ENCODE measurements at places on chromosomes 12 and 14.

- DNase-seq = no peak
These were observed 646 bp upstream of the DNAJC22 start for GRCh38 chr12:49345825-49346658.

- DNase-seq = no peak
These were observed 308.7 kb upstream of the DIO3 start for GRCh38 chr14:101252443-101253214.

- DNase-seq = no peak
These were observed 29.0 kb downstream of the PAPLN start for GRCh38 chr14:73266317-73266716.

DNA sequence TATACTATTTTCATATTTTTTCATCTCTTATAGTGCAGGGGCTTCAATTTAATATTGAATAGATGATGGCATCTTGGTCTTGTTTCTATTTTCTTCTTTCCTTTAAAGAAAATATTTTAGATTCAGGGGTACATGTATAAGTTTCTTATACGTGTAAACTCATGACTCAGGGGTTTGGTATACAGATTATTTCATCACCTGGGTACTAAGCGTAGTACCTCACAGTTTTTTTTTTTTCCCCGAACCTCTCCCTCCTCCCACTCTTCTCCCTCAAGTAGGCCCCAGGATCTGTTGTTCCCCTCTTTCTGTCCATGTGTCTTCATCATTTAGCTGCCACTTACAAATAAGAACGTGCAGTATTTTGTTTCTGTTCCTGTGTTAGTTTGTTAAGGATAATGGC lies 172.6 kb downstream of the TMTC3 start:
- no peak for DNase-seq

GRCh38 chr12:51951843-51952722 lies 584 bp downstream of the ACVR1B start:
- DNase-seq = peak; percentile 31

- no peak for DNase-seq
These were observed 26.2 kb downstream of the ZCRB1 start for GRCh38 chr12:42299392-42300308.

DNA sequence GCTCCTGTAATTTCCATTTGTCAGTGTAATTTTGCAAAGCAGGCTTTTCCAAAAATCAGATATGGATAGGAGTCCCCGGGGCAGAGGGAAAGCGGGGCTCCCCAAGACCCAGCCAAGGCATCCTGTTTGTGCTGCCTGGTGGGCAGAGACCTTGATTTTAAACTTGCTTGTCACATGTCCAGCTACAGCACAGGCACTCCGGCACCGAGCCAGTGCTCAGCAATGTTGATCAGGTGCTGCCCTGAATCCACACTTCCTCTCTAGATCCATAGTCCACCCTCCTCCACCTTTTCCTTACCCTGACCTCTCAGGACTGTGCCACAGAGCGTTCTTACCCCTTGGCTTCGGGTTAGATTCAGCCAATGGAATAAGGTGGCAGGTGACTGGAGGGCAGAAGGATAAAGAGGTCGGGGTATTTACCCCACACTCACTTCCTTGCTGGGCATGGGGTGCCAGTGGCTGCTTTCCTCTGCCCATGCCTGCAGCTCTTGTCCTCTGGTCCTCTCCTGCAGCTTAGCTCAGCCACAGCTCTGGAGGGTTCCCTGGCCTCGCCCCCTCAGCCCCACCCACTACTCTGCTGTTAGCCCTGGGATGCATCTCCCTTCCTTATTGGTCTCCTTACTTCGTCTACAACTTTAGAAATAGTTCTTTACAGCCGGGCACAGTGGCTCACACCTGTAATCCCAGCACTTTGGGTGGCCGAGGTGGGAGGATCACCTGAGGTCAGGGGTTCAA lies 80.1 kb downstream of the IRF2BPL start:
- DNase-seq = no peak

DNA sequence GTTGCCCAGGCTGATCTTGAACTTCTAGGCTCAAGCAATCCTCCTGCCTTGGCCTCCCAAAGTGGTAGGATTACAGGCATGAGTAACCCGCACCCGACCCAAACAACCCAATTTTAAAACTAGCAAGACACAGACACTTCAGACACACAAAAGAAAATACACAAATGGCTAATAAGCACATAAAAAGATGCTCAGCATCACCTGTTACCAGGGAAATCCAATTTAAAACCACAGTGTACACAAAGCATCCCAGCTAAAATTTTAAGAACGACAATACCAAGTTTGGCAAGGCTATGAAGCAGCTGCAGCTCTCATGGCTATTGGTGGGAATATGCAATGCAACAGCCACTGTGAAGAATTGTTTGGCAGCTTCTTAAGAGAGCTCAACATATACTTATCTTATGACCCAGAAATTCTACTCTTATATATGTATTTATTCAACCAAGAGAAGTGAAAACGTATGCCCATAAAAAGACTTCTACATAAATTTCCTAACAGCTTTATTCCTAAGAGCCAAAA lies 42.0 kb downstream of the BDKRB1 start:
- DNase-seq = no peak

GRCh38 chr12:89880690-89881350 lies 172.2 kb upstream of the ATP2B1 start:
- DNase-seq = no peak

All from urothelium cell line (cell line).